ENCODE measurements at places on chromosomes 11 and 22.

- no peak for DNase-seq
These were observed 49.7 kb downstream of the MIAT start for GRCh38 chr22:26707090-26707489.

GRCh38 chr11:78954261-78954660 is 379.6 kb upstream of the NARS2 start:
- DNase-seq: no peak

DNA sequence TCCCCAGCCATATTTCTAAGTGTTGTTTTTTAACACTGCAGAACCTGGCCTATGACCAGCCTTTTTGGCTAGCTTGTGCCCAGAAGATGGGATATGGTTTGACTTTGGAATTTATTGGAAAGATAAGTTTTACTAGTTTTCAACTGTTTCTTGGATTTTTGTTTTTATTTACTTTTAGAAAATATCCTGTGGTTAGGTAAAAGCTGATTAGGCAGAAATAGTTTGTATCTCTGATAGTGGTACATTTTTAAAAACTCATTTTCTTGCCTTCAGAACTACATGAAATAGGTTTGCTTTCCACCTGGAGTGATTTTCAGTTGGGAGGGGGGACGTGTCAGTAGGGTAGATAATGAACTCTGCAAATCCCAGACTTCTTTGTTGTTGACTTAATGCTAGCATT is 91.3 kb upstream of the RASSF10 start:
- no peak for DNase-seq

DNA sequence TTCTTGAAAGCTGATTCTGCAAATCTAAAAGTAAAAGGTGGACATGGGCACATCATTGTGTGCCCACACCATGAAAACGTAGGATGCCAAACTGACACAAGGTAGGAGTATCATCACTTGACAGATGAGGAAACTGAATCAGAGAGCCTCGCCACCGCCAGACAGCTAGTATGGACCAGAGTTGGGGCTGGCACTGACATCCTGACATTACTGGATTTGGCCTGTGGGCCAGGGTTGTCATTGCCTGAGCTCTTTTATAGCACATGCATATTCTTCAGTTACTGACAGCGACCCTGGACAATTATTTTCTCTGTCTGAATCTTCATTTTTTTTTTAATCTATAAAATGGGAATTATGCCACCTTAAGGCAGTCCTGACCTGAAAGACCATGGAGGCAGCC is 16.5 kb downstream of the USP35 start:
- no peak for DNase-seq

DNA sequence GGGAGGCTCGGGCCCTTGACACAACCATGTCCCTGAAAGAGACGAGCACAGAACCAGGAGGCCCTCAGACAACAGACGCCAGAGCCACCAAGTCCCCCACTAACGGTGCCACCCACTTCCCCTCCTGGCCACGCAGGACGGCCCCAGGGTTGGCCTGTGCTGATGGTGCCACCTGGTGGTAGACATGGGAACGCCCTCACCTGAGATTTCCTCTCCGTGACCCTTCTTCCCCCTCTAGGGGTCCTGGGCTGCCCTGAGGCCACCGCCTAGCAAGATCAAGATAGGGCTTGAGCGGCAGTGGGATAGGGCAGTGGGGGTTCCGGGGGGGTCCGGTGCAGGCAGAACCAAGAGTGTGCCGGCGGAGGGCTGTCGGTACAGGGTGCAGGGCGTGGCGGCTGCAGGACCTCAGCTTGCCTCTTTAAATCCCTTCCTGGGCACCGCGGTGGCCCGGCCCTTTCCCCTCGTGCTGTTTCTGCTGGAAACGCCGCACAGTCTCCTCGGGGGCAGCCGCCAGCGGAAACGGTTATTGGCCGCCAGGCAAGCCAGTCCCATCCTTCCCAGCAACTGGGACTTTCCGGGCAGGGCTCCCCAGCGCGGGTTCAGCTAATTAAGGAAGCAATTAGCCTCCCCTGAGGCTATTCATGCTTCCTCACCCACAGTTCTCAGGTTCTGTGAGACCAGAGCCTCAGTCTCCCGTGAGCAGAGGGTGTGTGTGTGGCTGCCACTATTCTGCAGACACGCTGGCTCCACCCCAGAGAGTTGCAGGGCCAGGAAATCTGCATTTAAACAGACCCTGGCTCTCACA is 5.5 kb upstream of the NFAM1 start:
- DNase-seq: peak; percentile 82

- no peak for DNase-seq
These were observed 417.7 kb downstream of the MN1 start for GRCh38 chr22:27383896-27384295.

- no peak for DNase-seq
These were observed 106.8 kb downstream of the CCDC83 start for GRCh38 chr11:85961930-85962363.

DNA sequence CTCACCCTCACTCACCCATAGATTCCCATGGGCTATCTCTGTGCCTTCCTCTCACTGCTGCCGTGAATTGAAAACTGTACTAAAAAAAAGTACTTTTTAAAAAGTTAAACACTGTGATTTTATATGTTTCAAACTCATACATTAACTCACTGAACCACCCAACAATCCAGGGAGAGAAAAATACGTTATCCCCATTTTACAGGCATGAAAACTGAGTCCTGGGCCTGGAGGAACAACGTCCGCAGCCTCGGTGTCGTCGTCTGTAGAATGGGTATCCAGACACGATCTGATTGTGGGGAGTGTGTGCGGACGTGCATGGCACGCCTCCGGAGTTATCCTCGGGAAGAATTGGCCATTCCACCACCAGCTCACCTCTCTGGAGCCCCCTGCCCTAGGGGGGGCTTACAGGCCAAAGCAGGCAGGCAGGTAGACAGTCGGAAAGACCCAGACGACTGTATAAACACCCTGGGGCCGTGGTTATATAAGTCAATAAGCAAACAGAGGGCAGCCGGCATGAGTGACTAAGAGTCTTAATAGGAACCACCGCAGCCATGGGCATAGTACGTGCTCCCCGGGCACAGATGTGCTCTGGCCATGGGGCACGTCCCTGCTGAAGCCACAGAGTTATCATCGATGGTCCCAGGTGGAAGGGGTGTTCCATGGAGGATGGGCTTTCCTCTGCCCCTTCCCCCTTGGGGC is 7.1 kb upstream of the PDGFB start:
- DNase-seq: no peak

DNA sequence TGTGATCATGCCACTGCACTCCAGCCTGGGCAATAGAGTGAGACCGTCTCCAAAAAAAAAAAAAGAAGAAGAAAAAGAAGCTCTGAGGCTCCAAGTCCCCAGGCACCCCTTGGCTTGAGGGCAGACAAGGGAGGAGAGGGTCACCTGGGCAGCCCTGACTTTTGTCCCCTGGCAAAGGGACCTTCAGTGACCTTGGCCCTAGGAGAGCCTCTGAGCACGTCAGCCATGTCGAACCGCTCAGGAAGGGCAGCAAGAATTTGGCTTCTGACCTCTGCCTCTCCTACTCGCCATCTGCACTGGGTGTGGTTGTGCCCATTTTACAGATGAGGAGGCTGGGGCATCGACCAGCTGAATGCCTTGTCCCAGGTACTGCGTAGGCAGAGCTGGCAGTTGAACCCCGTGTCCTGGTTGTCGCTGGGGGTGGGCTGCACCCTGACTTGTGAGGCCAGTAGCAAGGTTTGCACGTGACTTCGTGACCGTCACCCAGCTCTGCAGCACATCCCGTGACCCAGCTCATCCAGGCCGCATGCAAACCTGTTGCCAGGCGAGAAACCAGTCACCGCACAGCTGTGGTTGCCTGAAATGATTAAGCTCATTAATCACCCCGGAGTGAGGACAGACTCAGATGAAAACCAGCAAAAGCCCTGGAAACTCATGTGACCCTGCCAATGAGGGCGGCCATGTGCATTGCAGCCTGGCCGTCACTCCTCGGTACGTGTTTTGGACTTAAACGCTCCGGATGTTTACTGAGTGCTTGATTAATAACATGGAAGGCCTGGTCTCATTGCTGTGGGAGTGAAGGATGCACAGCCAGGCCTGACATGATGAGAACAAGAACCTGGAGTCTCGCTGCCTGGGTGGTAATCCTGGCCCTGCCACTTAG is 47.7 kb upstream of the PPP6R3 start:
- no peak for DNase-seq

- DNase-seq: no peak
These were observed 4.9 kb downstream of the SCGB1C1 start for GRCh38 chr11:197741-198235.

- DNase-seq: no peak
These were observed 480 bp upstream of the MTMR2 start for GRCh38 chr11:95924414-95924760.

DNA sequence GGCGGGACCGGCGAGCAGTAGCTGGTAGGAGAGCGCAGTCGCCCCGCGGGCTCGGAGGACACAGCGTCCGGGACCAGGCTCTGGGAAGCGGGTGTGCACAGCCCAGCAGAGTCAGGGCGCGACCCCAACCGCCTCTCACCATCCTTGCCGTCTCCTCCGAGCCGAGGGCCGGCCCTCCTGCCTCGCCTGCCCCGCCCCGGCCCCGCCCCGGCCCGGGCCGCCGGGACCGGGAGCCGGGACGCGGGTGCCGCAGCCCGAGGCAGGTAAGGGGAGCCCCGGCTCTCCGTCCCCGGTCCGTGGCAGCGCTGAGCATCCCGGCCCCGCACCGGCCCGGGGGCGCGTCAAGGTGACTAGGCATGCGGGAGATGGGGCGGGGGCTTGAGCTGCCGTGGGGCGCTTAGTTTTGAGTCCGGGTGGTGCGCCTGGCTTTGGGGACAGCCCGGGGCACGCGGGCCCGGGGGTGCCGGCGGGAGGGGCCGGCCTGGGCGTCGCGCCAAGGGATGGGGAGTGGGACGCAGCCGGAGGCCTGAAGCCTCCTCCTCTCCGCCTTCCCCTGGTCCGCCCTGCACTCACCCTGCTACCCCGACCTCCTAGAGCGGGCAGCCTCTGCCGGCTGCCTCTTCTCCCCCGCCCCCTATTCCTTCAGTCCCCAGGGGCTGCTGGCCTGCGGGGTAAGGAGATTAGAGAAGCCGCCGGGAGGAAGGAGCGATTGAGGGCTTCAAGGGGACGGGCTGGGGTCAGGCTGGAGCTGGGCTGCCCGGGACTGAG is at the start of gene ABCG4:
Gene ABCG4, plus strand, starts transcription at position 35 of the 768 bp plus-strand sequence. CDS start 914 bp downstream, outside the sequence.
- DNase-seq: peak; percentile 48

DNA sequence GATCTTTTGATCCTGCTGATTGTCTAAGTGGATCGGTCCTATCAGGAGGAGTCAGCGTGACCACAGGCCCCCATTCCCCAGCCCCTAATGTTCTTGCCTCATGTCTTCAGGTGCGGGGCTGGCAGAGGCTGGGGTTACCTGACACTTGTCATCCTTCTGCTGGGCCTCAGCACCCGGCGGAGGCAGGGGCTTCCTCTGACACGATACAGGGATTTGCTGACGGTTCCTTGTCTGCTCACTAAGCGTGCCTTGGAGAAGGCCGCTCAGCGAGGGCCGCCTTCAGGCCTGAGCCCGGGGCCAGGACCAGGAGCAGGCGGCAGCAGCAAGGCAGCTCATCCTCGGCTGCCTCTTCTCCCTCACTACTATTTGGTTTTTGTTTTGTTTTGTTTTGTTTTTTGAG is 45.7 kb upstream of the KCNQ1OT1 start:
- DNase-seq: no peak

DNA sequence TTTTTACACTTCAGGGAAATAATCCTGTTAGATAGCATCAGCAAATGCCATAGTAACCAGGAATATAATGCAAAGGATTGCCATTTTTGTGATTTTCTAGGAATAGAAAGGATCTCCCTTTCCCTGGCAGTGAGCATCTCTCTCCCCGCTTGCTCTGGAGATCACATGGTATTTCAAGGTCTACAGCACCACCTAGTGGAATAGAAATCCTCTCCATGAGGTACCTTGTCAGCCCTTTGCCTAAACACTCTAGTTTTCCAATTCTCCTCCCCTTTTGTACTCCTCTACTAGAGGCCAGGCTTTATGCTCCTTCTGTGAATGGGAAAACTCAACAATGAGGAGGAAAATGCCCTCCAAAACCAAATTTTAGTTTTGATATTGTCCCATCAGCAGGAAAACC is 78.4 kb downstream of the XRRA1 start:
- peak; percentile 42 for DNase-seq

DNA sequence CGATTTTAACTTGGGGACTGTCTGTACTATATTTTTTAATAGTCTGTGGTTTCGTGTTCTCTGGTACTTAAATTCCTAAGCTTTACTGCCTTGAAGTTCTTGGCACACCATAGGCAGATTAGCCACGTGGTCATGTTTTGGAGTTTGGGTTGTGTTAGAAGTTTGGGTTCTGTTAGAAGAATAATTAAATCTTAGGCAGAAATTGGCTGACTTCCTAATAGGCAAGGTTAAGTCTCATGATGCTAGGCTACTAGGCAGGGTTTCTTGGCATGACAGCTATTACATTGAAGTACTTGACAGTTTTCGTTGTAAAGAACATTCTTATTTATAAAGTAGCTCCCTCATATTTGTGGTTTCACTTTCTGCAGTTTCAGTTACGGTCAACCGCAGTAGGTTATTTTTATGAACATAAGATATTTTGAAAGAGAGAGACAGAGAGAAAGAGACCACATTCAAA is 30.0 kb upstream of the MMP7 start:
- DNase-seq: no peak

DNA sequence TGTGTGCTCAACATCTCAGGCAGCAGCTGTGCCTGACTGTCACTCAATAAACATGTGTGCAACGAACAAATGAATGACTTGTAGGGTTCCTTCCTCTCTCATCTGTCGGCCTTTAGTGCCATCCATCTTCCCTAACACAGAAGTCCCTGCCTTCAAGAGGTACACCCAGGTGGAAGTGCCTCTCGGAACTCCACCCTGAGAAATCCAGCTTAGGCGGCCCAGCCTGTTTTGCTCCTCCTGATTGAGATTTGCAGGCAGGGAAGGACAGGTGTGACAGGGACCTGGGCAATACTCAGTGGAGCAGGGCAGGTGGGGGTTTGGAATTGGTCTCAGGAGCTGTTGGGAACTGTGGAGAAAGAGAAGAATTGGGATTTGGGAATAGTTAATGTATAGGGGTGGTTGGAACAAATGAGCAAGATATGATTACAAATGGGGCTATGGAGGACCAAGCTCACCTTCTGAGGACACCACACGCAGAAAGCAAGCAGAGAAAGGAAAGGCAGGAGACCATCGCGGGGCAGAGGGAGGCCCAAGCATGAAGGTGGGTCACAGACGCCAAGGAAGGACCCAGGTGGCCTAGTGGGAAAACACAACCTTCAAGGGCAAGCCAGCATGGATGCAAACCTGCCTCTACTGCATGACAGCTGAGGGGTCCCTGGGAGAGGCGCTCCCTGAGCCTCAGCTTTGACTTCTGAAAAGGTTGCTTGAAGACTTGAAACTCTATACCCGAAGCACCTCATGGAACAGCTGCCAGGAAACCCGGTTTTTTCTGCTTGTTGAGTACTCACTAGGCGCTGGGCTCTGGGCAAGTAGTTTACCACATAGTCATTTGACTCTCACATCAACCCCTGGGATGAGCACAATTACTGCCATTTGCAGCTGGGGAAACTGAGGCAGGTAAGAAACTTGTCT is 40.9 kb upstream of the ANO1 start:
- DNase-seq: no peak

DNA sequence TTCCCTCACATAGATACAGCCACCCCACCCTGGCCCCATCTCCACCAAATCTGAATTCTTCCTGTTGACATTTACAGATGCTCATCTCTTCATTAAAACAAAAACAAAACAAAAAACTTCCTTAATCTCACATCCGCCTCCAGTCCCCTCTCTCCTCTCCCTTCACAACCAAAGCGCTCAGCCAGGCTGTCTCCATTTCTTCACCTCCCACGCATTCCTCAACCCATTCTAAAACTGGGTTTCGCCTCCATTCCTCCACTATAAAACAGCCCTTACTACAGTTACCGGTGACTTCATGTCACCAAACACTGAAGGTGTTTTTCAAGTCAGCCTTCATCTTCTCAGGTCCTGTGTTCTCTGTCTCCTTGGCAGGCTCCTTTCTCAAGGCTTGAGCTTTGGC is 9.6 kb downstream of the BACE1-AS start:
- DNase-seq: no peak

- DNase-seq: no peak
These were observed 84.2 kb downstream of the ZNF280B start for GRCh38 chr22:22424210-22424800.
